GOT3 (cell line): ENCODE measurements at places on chromosomes 6 and 20.

GRCh38 chr20:44589537-44589936, 7.2 kb downstream of the PKIG start:
- no peak for DNase-seq

GRCh38 chr6:122246906-122247658, 152.4 kb upstream of the HSF2 start:
- no peak for DNase-seq

DNA sequence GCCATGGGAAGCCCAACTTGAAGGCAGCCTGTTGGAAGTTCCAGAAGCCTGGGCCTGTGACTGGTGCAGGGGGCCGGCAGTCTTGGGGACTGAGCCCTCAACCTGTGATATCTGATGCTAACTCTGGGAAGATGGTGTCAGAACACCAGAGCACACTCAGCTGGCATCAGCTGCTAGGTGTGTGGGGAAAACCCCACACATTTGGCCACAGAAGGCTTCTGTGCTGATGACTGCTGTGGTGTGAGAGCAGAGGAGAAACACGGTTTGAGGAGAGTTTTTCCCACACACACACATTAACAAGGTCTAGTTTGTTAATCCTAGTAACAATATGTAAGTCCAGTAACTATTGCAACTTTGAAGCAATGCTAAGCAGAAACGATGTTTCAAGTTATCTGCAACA, 78.0 kb downstream of the PSMB1 start:
- no peak for DNase-seq

DNA sequence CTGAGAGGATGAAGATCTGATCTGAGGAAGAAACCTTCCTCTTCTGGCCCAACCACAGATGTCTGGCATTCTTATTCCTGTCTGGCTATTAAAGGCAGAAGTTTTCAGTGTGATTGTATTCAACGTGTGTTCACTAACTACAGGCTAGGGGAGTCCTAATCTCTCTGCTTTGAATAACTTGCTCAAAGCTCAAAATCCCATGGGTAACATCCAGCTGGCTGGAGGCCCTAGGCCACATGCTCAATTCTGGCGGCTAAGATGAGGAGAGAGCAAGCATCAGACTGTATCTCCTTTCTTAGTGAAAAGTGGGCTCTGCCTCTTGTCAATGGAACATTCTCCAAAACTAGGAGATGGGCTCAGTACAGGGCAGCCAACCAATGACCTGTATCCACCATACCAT, 478.0 kb downstream of the KIF16B start:
- DNase-seq: no peak

DNA sequence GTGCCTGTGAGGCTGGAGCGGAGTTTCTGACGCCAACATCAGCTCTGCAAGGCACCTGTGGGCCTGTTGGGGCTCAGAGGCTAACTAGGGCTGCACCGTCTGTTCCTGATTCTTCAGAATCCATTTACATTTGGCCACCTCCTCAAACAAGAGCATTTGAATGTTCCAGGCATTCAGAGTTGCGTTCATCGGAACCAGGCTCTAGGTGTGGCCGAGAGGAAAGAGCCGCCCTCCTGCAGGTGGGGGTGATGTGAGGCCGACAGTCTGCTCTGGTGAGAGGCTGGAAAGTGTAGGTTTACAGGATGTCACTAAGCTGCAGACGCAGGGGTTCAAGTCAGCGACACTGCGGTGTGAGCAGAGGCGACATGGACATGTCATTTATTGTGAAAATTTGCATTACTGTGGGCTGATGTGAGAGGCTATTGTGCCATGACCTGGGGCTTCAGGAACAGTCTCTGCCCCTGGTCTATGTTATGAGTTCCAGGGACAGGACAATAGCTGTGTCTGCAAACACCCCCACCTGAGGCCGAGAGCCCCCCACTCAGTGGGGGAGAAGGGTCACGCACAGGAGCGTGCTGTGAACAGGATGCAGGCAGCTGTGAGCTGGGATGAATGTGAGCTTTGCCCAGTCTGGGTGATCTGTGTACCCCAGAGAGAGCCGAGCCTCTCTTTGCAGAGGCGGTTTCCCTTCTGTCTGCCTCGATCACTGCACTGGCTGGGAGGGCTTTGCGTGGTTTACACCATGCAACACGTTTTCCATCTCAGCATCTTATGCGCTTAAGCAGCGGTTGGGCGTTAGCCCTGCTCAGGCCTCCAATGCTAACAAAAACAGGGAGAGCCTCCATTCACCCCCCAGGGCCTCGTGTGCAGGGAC, 21.1 kb downstream of the SLCO4A1 start:
- no peak for DNase-seq

GRCh38 chr6:45009576-45009975, 318.6 kb upstream of the RUNX2 start:
- no peak for DNase-seq

- peak; percentile 26 for DNase-seq
These were observed 3.7 kb upstream of the SYNDIG1 start for GRCh38 chr20:24465730-24466129.

GRCh38 chr20:59939879-59940128, 301 bp downstream of the PPP1R3D start:
- no peak for DNase-seq

DNA sequence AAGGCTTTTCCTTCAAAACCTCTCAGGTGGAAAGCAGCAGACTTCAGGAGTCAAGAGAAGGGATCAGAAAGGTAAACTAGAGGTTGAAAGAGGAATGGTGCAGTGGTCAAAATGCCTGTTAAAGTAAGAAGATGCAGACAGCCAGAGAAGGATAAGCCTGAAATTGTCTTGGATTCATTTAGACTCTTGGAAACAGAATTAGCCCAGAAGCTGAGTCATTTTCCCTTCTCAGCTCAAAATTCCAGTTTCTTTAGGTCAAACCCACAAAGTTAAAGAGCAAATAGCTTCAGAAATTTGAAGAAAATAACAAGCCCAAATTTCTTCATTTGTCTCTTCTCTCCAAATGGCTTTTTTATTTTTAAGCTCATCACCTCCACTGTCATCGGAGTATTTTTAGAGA, 73.9 kb downstream of the DHX35 start:
- no peak for DNase-seq

GRCh38 chr6:48068278-48069251, 42.4 kb downstream of the PTCHD4 start:
- no peak for DNase-seq

GRCh38 chr6:16849988-16850680, 88.9 kb upstream of the ATXN1 start:
- no peak for DNase-seq

DNA sequence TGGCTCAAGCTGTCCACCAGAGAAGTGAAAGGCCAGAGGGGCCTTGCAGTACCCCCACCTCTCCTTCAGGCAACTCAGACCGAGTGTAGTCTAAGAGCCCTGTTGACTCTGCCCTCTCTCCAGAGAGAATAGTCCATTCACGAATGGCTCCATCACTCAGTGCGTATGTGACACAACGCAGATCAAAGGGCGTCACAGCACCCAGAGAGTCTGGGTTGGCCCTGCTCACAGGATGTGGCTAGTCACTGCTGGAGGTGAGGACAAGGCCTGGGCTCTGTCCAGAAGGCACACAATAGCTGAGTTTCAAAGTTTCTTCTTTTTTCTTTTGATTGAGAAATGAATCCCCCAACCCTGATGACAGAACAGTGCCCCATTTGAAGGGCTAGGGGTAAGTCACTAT, 74.1 kb downstream of the TRMT11 start:
- no peak for DNase-seq

GRCh38 chr6:109343518-109343917, 38.7 kb downstream of the CD164 start:
- no peak for DNase-seq

DNA sequence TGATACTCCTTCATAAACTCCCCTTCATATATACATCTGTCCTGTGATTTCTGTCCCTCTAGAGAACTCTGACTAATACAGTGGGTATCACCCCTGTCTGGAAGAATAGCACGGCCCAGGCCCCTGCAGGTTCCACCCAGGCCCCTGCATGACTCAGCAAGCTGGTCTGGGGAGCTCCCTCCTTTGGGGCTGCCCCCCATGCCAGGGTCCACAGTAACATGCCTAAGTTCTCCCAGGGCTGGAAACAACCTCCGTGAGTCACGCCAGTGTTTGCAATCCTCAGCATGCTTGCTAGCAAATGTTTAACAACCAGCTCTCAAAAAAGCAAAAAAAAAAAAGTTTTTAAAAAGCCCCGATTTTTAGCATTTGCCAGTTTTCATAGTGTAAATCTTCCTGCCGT, 134.3 kb upstream of the CDH4 start:
- no peak for DNase-seq

GRCh38 chr6:48973491-48973890, 489.6 kb downstream of the MMUT start:
- no peak for DNase-seq

- DNase-seq: no peak
These were observed 36.5 kb upstream of the RFPL4B start for GRCh38 chr6:112310439-112311125.

- no peak for DNase-seq
These were observed 11.5 kb downstream of the SERPINB1 start for GRCh38 chr6:2830183-2830582.

- DNase-seq: no peak
These were observed 2.0 kb downstream of the TRAF3IP2 start for GRCh38 chr6:111603685-111604084.

GRCh38 chr6:126227833-126228702, 111.8 kb upstream of the CENPW start:
- DNase-seq: no peak

GRCh38 chr20:45938727-45939438, 4.4 kb downstream of the PCIF1 start:
- DNase-seq: no peak

GRCh38 chr6:30321692-30322388, 4.9 kb upstream of the TRIM39 start:
- DNase-seq: no peak

- no peak for DNase-seq
These were observed 45.0 kb downstream of the TFAP2A start for GRCh38 chr6:10369896-10370295.

- DNase-seq: peak; percentile 2
These were observed 75.2 kb upstream of the GLP1R start for GRCh38 chr6:38973178-38974057.

DNA sequence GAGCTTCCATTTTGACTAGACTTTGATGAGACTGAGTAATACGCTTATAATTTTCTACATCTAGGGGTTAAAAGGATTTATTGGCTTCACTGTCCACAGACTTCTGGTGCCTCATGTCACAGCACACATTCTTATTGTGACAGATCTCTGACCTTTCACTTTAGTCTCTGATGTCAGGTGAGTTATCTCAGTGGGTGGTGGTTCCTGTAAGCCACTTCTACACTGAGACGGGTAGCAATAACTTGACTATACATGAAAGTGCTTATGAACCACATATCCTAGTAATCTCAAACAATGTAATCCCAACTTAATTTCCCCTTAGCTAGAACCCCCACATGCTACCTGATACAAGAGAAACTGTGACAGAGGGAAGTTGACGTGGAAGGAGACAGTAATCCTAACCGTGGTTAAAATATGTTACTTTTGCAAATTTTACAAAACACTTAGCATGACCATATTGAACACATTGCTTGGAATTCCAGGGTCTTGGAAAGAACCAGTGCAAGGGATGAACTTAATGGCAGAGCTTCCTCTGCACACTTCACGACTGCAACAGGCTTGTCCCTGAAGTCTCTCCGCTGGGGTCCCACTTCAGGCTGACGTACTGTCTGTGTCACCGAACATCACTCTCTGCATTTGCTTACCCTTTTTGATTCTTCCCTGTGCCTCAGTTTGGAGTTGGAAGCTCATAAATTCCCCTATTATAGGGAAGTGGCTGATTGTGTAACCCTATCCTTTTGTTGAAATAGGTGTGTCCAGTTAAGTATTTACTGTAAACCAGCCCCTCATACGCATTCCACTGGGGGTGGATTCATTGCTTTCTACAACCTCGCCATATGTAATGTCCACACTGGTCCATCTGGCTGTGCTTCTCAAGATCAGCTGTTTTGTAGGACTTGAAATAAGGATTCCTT, 6.4 kb upstream of the TRIM40 start:
- DNase-seq: no peak

GRCh38 chr20:19697415-19697814, 60.6 kb upstream of the RIN2 start:
- DNase-seq: no peak

DNA sequence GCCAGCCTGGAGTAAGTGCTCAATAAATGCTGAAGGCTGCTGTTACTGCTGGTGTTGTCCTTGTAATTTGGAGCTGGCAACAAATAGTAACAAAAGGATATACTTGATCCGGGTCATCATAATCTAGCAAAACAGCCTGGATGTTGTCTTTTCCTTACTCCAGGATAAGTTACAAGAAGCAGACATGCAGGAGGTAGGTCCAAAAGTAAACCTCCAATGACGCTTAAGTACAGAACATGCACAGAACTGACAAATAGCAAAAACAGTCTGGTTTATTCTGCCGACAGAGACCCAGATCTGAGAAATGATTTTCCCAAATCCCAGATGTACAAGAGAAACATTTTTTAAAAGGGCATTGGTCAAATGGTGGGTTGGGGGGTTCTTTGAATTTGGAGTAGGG, 93.0 kb upstream of the KCNK16 start:
- DNase-seq: no peak

- DNase-seq: no peak
These were observed 253.8 kb upstream of the STXBP5 start for GRCh38 chr6:146950351-146950835.

DNA sequence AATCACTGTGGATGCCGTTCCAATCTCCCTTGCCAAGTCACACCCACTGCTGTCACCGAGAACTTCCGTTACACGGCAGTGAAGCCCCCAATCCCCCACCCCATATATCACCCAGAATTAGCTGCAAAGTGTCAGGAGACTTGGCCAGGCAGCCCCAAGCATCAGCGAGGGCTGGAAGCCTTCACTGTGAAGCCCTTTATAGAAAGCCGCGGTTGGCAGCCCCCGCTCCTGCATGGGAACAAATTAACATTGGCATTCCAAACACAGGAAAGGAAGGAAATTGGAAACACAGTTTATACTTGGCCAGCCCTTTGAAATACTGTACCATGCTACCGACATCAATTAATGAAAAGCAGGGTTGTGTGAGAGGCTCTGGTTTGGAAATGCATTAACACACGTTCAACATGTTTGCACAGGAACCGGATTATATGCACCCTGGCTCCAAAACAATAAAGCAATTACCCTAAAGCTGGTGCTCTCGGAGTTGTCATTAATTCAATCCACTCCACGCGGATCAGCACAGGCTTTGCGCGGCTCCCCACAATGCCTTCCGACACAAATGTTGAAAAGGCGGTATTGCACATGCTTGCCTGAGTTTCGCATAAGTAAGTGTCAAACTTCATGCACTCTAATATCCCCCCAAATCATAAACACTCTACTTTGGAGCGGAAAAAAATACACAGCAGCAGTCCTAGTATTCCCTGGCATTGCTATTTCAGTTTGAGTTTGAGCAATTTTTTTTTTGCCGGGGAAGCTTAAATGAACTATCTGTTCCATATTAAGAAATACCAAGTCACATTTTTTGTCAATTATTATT, 7.1 kb downstream of the BMP7 start:
- DNase-seq: no peak

DNA sequence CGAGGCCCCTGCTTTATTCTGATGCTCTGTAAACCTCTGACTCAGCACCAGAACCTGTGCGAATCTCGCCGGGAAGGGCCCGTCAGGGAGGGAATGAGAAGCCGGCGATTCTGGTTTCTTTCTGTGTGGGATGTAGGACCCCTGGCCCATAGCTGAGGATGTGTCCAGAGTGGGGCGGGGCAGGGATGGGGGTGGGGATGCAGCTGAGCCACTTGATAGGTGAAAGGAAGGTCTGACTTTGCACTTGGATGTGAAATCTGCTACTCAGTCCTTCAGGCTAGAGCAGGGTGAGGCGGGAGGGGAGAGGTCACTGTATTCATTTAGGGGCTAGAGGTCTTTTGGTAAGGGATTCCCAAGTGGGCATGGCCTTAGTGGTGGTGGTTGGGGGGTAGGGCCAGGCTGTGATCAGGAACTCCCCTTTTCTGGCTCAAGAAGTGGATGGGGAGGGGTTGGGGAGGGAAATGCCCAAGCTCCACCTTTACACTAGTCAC, 2.3 kb downstream of the TOX2 start:
- DNase-seq: no peak
